Stimulated activated CD4-positive, alpha-beta T cell treated with anti-CD3 and anti-CD28 coated beads, Interleukin-12 subunit alpha, Interleukin-12 subunit beta, amount 100 ng/mL, for 4 hours (primary cell): ENCODE measurements at places on chromosomes 7 and 10.

DNA sequence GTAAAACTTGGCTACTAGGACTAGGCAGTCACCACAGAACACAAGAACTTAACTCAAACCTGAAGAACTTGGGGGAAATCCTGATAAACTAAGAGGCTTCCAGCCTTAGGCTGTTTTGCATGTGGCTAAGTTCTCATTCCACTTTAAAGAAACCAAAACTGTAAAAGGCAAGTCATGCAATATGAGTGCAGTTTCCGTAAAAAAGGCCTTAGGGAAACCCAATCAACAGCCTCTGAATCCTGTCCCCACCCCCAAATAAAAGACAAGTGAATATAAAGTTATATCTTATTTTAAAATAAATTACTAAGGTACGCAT is 95.1 kb downstream of the USP6NL start:
- no peak for DNase-seq

DNA sequence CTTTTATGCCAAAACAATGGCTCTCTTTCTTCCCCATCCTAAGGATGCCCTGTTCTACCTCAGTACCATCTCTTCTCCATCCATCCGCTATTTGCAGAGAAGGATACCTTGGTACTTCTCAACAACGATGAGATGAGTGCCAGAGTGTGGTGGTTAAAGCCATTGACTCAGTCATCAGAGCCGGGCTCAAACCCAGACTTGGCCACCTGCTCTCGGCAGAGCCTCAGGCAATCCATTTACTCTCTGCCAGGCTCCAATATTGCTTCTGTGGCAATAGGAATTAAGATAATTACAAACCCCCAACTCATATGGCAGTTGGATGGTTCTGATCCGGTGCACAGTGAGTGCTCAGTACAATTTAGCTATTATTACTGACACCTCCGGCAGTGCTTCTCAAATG is 121.3 kb downstream of the PRLHR start:
- no peak for DNase-seq

- DNase-seq = no peak
Observed at GRCh38 chr7:67683628-67684027, 687.0 kb downstream of the TYW1 start.

GRCh38 chr10:82934947-82935346 is 1060.0 kb downstream of the NRG3 start:
- no peak for DNase-seq

DNA sequence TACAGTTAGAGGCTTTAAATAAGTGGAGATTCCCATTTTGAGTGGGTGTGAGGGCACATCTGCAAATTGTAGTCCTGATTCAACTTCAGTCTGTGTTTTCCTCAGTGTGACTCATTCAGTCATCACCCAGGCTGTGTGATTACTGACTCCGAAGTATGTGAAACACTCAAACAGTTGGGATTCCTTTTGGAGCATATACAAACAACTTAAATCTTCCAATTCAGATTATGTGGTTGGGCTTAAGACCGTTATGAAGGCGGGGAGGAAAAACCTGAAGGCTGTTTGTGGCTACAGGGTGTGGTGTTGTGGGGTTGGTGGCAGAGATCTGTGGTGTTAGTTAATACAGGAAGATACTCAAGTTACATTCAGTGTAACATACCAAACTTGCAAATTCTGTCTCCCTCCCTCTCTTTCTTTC is 259.7 kb upstream of the FERD3L start:
- DNase-seq = no peak

DNA sequence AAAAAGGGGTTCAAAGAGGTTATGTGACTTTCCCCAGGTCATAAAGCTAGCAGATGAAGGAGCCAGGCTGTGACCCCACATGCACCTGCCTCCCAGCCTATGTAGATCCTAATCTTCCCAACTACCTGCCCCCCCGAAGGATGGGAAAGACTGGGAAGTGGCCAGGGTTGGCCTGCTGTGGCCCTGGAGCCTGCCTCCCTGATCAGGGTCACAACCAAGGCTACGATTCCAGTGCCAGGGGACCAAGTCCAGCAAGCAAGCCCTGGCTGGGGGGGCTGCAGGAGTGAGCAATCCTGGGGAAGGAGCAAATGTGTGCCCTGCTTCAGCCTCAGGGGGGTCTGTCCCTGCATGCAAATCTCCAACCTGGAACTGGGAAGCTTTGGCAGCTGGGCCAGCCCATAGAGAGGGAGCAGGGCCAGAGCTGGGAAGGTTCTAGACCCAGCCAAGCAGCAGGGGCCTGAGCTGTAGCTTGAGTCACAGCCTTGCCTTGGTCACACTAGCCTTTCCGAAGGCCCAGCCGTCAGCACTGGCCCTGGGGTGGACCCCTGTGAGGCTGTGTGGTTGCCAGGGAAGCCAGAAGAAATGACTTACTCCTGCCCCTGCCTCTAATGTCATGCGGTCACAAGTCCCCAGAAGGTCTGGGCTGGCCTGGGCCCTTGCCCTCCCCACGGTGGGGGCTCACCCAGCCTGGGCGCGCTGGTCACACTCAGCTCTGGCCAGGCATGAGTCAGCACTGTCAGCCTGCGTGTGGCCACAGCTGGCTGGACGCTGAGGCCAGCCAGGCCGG is 96.4 kb upstream of the ZMIZ1 start:
- DNase-seq = no peak

DNA sequence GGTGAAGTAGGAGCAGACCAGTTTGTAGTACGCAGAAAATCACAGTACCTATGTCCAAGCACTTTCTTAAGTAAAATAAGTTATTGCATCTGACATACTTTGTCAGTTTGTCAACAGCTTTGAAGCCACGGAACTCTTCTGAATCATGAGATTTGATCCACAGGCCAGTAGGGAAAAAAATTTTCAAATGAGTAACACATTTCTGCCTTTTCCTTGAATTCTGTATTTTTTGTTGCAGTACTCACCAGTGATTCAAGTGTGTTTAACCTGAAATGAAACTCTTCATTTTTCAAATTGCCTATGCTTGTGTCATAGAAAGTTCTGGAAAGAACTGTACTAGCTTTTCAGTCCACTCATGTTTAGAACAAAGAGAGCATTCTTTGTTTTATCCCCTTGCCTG is 337.7 kb downstream of the GATA3 start:
- DNase-seq = no peak

DNA sequence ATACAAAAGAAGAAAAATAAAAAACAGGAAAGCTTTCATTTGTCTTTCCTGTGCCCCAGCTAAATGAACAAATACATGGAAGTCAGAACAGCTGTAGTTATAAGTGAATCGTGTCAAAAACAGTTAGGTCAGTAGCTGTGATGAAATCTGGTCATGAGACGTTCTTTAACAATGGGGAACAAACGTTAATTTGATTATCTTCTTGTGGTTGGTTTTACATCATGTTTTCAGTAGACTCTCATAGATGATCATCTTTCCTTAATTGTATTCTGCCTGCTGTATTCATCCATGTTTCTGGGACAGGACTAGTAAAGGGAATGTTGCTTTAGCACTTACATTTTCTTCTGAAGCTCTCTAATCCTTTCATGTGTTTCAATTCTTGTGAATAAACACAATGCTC is 97.0 kb downstream of the PCLO start:
- no peak for DNase-seq

DNA sequence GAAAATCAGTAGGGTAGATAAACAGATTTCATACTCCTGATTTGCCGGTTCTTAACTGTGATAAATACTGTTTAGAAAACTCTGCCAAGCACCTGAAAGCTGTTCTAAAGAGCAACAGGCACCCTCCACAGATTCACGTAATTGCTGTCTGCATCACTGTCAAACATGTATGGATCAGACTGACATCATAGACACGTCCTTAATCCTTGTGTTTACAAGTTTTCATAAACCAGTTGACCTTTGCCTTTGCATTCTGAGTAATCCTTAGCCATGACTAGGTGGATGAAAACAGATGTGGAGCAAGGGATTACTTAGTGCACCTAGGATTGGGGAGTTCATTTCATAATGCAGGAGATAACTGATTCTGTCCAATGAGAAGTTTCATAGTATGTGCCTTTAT is 41.6 kb downstream of the SLC39A12 start:
- DNase-seq = no peak

GRCh38 chr7:51606601-51607154 is 290.1 kb upstream of the COBL start:
- DNase-seq = no peak

DNA sequence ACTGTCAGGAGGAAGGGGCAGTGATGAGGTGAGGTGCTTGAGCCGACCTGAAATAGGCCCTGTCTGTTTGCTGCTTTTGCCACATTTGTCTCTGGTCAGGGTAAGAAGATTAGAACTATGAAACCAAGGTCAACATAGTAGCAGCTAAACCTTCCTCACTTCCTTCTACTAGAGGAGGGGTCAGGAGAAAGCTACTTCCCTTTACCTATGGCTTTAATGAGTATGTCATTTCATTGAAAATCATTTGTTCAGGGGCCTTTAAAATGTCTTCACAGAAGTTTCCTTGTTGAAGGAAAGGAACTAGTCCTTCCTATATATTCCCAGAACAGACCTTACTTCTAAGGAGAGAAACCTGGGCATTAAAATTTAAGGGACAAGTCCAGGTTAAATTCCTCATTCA is 19.0 kb downstream of the HYAL4 start:
- no peak for DNase-seq
